ENCODE measurements at places on chromosomes 7 and 10.

- DNase-seq, result no peak
Observed at GRCh38 chr7:151237244-151238189, 5.2 kb downstream of the CHPF2 start.

- DNase-seq, result no peak
Observed at GRCh38 chr7:98956469-98956868, 78.1 kb downstream of the TRRAP start.

DNA sequence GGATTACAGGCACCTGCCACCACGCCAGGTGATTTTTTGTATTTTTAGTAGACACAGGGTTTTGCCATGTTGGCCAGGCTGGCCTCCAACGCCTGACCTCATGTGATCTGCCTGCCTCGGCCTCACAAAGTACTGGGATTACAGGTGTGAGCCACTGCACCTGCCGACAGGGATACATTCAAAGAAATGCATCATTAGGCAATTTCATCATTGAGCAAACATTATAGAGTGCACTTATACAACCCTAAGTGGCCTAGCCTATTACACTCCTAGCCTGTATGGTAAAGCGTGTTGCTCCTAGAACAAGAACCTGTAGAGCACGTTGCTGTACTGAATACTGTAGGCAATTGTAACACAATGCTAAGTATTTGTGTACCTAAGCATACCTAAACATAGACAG, 350.3 kb downstream of the GALNT17 start:
- no peak for DNase-seq

DNA sequence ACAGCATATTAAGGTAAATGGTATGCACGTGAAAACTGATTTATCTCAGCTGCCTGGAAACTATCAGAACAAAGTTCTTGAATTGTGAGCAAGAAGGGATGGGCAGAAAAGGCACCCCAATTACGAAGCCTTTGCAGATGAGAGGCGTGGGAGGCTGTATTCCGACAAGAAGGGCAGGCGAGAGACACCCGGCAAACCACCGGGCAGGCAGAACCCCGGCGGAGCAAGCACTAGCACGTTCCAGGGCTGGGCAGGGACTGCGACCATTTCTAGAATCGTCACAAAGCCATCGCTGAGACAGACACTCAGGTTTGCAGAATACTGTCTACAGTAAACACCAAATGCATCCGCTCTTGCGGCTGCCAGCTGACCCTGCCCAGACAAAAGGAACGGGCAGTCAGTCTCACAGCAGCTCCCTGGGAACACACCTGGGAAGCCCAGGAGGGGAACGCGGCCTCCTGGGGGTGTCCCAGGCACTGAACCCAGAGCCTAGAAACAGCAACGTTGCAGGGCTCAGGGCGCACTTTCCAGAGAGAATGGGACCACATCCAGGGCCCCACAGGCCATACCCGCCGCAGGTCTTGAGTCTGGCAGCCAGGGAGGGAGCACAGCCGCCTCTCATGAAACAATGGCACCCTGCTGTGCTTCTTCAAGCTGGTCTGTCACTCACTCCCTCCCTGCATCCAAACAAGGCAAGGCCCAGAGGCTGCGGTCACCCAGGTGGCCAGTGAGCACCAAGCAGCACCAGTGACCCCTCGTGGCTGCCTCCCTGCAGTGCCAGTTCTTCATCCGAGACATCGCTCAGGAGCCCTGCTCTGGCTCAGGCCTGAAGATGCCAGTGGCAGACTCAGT, 261.9 kb downstream of the PTPRN2 start:
- DNase-seq, result peak; percentile 91

- peak; percentile 3 for DNase-seq
Observed at GRCh38 chr10:119505131-119505551, 37.4 kb downstream of the RGS10 start.

GRCh38 chr10:29377333-29377961, 88.6 kb downstream of the LYZL1 start:
- no peak for DNase-seq

GRCh38 chr7:157445246-157445955, 108.6 kb downstream of the DNAJB6 start:
- DNase-seq, result no peak

- no peak for DNase-seq
Observed at GRCh38 chr7:150959081-150959480, 19.0 kb downstream of the KCNH2 start.

GRCh38 chr7:73308074-73308664, 457 bp downstream of the NSUN5 start:
- DNase-seq, result no peak

GRCh38 chr10:113337142-113337541, 215.7 kb upstream of the HABP2 start:
- no peak for DNase-seq

DNA sequence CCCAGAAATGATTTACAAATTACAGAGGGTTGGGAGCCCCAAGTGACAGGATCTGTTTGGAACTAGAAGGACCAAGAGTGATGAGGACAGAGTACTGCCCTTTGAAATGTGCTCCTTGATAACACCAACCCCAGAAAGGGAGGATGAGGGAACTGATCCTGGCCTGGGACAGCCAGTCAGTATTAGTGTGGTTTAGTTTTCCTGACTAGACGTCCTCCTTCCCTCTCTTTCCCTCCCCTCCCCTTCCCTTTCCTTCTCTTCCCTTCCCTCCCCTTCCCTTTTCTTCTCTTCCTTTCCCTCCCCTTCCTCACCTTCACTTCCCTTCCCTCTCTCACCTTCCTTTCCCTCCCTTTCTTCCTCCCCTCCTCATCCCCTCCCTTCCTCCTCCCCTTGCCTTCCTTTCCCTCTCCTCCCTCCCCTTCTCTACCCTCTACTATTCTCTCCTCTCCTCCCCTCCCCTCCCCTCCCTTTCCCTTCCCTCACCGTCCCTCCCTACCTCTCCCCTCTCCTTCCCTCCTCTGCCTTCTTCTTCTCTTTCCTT, 31.0 kb upstream of the BICC1 start:
- no peak for DNase-seq

GRCh38 chr10:132450466-132450824, 53.4 kb downstream of the PWWP2B start:
- no peak for DNase-seq

- DNase-seq, result no peak
Observed at GRCh38 chr7:8086239-8086638, 117.6 kb downstream of the GLCCI1 start.

GRCh38 chr10:33986515-33986914, 652.0 kb upstream of the NRP1 start:
- DNase-seq, result no peak

- DNase-seq, result no peak
Observed at GRCh38 chr10:36538953-36539586, 586.3 kb upstream of the ANKRD30A start.

GRCh38 chr10:93991596-93992284, 2.0 kb upstream of the PLCE1 start:
- no peak for DNase-seq

DNA sequence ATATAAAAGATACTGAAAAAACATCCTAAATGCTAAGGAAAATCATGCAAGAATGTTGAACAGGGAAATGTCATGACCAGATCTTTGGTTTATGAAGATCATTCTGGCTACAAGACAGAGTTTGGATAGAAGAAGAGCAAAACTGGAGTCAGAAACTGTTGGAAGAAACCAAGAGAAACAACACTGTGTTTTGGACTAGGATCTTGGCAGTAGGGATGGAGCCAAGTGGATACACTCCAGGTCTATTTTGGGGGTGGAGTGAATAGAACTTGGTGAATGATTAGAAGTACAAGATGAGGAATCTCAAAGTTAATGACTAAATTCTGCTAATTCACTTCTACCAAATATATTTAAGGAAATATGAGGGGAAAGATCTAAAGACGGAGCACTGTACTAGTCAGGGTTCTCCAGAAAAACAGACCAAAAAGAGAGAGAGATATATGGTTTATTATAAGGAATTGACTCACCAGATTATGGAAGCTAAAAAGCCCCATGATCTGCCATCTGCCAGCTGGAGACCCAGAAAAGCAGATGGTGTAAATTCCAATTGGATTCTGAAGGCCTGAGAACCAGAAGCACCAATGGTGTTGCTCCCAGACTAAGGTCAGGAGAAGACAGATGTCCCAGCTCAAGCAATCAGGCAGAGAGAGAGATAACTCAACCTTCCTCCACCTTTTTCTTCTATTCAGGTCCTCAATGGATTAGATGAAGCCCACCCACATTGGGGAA, 254.9 kb downstream of the TRIL start:
- DNase-seq, result no peak

GRCh38 chr7:139687211-139687954, 90.4 kb downstream of the HIPK2 start:
- no peak for DNase-seq

- no peak for DNase-seq
Observed at GRCh38 chr7:125670926-125671572, 741.4 kb upstream of the POT1 start.

DNA sequence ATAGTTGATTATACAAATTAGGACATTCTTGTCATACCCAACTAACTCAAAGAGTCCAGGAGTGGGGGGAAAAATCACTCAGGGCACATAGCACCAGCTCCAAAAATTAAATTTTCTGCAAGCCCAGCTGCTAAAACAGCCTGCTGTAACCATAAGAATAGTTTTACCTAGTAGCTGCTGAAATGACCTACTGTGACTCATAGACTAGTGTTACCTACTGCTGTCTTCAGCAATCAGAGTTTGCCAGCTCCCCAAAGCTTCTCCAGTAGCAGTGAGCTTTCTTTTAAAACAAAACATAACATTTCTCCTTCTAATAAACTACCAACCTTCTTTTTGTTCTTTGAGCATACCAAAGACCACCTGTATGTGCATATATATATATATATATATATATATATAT, 4.2 kb upstream of the ARHGAP12 start:
- DNase-seq, result no peak

- DNase-seq, result peak; percentile 71
Observed at GRCh38 chr7:155344618-155345433, 47.1 kb downstream of the INSIG1 start.

GRCh38 chr10:93757801-93758507, at the start of gene LGI1:
Gene LGI1 (plus strand): TSS chr10:93757936. CDS start chr10:93758145, 209 bp downstream.
- no peak for DNase-seq

DNA sequence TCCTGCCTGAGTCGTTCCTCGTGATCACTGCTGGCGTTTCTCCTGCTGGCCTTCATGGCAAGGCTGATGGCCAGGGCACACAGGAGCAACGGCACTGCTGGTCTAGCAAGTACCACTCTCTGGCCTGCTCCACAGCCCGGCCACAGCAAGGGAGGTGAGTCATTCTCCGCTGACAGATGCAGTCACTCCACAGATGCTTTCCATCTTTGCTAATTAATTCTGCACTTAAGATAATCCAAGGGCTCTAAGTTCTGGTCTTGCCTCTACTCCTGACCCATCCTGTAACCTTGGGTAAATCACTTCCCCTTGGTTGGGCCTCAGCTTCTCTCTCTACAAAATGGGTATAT, 244.4 kb downstream of the RPS24 start:
- DNase-seq, result no peak

- no peak for DNase-seq
Observed at GRCh38 chr7:7862393-7862792, 106.2 kb upstream of the GLCCI1 start.

GRCh38 chr7:17142831-17143541, 155.5 kb upstream of the AHR start:
- no peak for DNase-seq

DNA sequence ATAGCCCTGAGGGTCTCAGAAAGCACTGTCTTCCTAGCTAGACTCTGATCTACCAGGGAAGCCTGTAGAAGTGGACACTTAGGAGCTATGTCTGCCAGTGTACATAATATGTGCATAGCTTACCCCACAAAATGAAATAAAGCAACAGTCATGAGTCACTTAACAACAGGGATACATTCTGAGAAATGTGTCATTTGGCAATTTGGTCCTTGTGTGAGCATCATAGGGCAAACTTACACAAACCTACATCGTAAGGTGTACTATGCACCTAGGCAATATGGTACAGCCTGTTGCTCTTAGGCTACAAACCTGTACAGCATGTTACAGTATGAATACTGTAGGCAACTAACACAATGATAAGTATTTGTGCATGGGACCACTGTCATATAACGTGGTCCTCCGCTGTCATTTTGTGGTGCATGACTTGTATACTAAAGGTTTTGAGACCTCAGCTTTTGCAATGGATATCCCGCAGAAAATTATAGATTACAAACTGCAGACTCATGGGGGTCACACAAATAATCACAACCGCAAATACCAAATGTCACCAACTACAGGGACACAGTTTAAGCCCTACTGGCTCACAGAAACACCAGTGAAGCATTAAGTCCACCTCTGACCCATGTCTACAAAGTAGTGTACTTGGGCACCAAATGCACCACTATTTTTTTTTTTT, 1.7 kb downstream of the URGCP start:
- DNase-seq, result no peak

DNA sequence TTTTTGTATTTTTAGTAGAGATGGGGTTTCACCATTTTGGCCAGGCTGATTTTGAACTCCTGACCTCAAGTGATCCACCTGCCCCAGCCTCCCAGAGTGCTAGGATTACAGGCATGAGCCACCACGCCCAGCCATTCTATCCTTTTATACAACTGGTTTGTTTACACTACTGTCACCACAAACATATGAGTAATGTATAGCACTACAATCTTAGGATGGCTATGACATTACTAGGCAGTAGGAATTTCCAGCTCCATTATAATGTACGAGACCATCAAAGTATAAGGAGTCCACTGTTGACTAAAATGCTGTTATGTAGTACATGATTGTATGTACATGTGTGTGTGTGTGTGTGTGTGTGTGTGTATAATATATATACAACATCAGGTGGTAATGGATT, 1126.1 kb upstream of the LRRN3 start:
- no peak for DNase-seq

DNA sequence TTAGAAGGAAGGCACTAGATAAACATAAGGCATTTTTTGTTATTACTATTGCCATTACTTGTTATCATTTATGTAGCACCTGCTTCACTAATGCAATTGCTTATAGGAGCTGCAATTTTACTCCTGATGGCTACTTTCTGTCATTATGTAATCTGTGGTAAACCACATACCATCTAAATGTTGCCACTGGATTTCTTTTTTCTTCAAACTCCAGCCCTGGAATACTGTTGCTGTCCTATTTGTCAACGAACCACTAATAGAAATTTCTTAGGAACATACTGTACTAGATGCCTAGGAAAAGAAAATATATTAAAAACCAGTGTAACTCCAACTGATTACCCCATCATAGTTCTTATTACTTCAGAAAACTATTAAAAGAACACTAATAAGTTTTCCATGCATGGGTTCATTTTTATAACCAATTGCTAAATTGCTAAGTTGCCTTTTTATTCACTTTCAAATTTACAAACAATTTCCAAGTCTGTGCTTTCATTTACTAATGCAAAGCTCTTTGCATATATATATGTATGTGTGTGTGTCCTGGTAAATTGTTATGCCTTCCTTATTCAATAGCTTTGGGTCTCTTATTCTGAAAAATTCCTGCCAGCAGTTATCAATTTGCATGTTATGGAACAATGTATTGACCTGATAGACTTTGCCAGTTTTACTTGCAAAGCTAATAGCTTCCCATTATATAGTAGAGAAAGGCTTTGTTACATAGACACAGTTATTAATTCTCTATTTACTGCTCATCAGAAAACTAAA, 287.4 kb downstream of the EXOC4 start:
- DNase-seq, result no peak

- DNase-seq, result no peak
Observed at GRCh38 chr7:156423876-156424275, 216.7 kb upstream of the RNF32 start.

- DNase-seq, result no peak
Observed at GRCh38 chr7:85343484-85343883, 156.6 kb upstream of the SEMA3D start.

All from DMS79 (cell line).